GM23338 (cell line): ENCODE measurements at places on chromosomes 3 and 15. TPM values are rescaled to one million over a fixed set of nuclear protein-coding genes. Genes with fewer than 3 reads are reported as not detected.

The ZNF80 gene
- not detected in 2 replicates for total RNA-seq

The IRAK2 gene
- 0.85 and 1.4 TPM in 2 replicates for total RNA-seq

The TLR9 gene
- total RNA-seq: not detected in 2 replicates

The CCDC54 gene
- total RNA-seq: not detected in 2 replicates

The ATP13A3 gene
- 164 and 202 TPM in 2 replicates for total RNA-seq

- no peak for DNase-seq
These were observed 46.5 kb upstream of the FSTL1 start for GRCh38 chr3:120497336-120497735.

- no peak for DNase-seq
These were observed 14.2 kb downstream of the CSK start for GRCh38 chr15:74795966-74796625.

DNA sequence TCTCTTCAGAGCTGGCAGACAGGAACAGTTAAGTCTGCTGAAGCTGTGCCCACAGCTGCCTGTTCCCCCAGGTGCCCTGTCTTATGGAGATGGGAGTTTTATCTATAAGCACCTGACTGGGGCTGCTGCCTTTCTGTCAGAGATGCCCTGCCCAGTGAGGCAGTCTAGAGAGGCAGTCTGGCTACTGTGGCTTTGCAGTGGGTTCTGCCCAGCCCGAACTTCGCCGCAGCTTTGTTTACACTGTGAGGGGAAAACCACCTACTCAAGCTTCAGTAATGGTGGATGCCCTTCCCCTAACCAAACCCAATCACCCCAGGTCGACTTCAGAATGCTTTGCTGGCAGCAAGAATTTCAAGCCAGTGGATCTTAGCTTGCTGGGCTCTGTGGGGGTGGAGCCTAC lies 91.2 kb downstream of the SLC25A26 start:
- no peak for DNase-seq

DNA sequence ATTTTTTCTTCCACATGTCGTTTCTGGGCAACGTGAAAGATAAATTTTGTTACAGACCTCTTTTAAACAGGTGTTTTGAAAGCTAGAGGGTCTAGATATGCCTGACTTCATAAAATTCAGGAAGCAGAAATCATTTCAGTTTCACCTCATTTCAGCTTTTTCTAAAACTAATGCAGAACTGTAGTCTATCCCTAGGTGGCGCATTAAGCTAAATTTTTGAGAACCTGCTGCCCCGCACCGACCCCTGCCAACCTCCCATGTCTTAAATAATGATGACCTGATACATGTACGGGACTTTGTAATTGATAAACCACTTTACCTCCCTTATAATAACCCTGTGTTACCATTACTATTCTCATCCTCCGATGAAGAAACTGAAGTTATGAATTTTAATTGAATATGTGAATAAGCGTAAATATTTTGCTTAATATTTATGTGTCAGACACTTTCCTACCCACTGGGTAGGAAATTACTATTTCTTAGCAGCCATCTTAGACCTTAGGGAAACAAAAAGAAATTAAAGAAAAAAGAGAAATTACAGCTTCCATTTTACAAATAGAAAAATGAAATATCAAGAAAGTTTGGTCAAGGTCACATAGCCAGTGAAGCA lies 78.7 kb upstream of the GCNT3 start:
- DNase-seq: peak; percentile 80

DNA sequence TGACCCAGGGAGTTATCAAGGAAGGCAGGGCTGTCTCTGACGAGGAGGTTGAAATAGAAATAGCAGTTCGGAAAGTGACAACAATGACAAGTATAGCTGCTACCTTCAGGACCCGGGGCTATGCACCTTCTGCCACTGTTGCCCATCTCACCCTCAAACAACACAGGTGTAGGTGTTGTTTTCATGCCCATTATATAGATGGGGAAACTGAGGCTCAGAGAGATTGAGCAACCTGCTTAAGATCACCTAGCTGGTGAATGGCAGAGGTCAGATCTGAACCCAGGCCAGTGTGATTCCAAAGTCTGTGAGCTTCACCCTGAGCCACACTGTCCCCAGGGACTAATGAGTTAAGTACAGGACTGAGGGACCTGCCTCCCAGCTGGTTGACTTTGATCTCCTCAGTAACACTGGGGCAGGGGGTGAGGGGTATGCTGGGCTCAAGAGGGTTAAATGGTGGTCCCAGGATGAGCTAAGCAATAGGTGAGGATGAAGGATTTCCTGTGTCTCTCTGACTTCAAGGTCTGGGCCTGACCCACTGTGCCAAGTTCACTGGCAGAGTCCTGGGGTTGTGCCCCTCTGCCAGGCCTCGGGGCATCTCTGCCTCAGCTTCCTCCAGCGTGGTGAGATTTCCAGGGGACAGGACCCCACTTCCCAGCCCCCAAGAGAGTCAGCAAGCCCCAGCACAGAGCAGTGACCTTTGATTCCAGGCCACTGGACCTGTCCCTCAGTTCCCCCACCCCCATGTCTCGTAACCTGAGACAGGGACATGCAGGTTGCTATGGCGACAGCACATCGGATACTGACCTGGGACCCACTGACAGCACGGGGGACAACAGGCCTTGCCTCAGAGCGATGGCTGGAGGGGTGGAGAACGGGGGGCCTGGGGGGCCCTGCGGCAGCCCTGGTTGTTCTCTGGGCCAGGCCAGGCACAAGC lies 35.0 kb downstream of the ATP2B2 start:
- peak; percentile 87 for DNase-seq

- no peak for DNase-seq
These were observed 72.0 kb upstream of the PCSK6 start for GRCh38 chr15:101561584-101561906.

GRCh38 chr3:31103623-31104180 lies 209.2 kb upstream of the GADL1 start:
- no peak for DNase-seq

- no peak for DNase-seq
These were observed 77.2 kb upstream of the RASGRF1 start for GRCh38 chr15:79167776-79168175.

DNA sequence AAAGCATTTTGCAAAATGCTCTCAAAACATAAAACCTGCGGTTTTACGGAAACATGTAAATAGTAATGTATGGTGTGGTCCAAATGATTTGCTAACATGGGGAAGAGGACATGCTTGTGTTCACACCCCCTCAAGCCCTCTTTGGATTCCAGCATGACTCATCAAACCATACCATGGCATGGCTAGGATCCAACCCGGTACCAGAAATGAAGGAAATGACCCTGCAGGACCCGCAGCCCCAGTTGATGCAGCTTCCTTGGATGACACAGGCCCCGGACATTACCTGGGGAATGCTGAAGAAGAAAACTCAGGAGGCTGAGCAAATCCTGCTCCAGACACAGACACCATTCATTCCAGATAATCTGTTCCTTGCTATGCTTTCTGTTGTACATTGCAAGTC lies 222.9 kb downstream of the DTWD1 start:
- no peak for DNase-seq

DNA sequence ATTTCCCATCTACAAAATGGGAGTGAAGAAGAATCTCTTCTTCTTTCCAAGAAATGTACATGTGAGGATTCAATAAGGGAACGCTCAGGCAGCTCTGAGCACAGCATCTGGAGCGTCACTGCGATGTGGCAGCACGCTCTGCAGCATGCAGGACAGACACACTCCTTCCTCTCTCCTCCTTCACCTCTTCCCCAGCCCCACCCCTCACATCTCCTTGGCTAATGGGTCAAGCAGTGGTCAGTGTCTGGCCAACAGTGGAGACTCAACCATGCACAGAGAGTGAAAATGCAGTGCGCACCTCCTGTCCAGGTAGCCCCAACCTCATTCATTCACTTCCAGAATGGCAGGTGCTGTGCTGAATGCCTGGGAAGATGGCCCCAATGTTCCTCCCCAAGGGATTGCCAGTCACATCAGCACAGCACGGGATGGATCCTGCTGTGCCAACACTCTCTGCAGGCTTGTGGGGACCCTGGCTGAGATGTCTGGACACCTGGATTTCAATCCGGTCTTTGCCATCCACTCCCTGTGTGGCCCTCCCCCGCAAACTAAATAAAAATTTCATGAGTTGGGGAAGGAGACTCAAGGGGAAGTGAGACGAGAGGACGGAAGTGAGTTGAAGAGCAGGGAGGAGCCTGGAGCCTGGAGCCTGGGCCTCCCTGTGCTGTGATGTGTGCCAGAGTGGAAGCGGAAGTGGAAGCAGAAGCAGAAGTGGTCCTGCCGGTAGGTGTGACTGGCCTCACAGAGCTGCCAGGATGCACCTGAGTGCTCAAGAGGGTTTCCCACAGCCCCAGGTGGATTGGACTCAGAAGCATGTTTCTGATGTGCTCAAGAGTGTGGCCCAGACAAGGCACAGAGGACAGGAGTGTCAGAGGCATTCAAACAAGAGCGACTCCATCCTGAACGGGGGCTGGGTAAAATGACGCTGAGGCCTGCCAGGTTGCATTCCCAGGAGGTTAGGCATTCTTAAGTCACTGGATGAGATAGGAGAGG lies 163.9 kb downstream of the SMAD6 start:
- peak; percentile 38 for DNase-seq

DNA sequence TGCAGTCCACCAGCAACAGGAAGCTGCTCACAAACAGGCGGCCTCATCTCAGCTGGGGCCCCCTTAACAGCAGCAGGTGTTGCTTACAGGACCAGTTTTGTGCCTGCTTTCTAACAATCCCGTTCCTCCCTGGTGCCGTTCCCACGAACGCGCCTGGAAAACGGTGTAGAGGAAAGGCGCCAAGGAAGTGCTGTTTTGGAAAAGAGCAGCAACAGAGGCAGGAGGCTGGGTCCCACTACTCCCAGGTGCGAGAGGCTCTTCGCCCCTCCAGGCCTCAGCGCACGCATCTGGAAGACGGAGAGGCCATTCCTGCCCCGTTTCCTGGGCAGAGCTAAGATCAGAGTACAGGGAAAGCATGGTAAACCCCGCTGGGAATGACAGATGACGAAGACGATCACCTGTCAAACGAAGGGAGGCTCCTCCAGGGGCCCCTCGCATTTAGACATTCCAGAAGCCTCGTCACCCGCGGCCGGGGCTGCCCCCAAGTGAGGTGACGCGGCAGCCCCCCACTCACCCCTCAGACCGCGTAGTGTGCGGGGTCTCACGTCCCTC lies 603 bp downstream of the SCAPER start:
- DNase-seq: peak; percentile 76

- DNase-seq: no peak
These were observed 162.5 kb downstream of the FMN1 start for GRCh38 chr15:33032053-33032452.

GRCh38 chr3:108182339-108182738 lies 39.9 kb downstream of the IFT57 start:
- DNase-seq: peak; percentile 6
